ENCODE measurements at places on chromosomes 13 and 19.

DNA sequence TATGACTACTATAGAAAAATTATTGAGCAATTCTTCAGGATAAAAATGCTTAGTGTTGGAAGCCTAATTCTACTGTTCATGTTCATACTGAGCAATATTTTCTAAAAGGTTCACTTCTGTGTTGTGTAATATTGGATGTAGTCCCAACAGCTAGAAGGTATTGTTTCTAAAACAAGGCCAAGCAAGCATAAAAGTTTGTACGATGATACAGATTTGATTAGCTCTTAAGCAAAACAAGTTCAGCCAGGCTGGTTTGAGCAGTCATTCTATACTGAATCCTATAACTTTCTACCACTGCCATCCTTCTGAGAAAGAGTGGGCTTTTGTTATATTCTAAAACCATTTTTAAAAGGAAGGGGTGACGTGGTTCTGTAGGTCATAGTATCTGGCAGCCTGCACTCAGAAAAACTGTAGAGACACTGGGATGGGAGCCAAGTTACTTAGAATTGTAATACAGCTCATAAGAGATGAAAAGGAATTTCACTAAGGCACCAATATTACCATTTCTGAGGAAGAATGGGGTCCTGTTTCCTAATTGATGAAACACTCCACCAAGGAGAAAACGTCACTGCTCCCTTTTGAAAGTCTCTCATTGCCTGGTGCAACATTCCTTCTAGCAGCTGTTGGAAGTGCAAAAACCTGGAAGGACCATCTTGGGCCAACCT, 275.0 kb upstream of the DACH1 start:
- no peak for DNase-seq

GRCh38 chr13:99218969-99219368, 18.3 kb downstream of the UBAC2 start:
- peak; percentile 81 for DNase-seq

- no peak for DNase-seq
Measured at GRCh38 chr19:47446534-47447469, 24.9 kb downstream of the SLC8A2 start.

DNA sequence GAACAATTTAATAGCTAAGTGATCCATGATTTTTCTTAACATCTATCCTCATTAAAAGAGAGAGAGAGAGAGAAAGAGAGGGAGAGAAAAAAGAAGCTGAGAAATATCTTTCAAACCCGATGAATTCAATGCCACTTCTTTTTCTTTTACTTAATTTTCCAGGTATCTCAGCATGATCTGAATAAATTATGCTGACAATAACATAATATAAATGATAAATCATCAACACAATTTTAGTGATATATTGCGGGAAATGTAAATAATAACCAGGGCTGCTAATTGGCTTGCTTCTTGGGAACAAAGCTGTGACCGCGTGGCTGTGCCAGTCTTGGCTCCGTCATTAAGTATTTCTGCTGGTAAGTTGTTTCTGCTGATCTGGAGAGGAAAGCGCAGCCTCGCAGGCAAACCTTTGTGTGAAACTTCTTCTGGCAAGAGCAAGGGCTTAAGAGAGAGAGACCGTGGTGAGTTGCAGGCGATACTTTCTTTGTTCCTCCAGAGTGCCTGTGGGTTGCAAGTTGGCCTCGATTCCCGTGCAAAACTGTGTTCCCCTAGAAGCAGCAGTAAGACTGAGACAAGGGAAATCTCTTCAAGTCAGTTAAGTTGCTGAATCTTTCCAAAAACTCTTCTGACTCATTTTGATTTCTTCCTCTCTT, 489.1 kb upstream of the TSHZ3 start:
- no peak for DNase-seq

- DNase-seq: no peak
Measured at GRCh38 chr13:113166681-113167080, 8.2 kb downstream of the PROZ start.

- peak; percentile 67 for DNase-seq
Measured at GRCh38 chr19:49327878-49328544, 3.0 kb upstream of the SLC6A16 start.

- no peak for DNase-seq
Measured at GRCh38 chr13:106156468-106156867, 379.0 kb downstream of the EFNB2 start.

DNA sequence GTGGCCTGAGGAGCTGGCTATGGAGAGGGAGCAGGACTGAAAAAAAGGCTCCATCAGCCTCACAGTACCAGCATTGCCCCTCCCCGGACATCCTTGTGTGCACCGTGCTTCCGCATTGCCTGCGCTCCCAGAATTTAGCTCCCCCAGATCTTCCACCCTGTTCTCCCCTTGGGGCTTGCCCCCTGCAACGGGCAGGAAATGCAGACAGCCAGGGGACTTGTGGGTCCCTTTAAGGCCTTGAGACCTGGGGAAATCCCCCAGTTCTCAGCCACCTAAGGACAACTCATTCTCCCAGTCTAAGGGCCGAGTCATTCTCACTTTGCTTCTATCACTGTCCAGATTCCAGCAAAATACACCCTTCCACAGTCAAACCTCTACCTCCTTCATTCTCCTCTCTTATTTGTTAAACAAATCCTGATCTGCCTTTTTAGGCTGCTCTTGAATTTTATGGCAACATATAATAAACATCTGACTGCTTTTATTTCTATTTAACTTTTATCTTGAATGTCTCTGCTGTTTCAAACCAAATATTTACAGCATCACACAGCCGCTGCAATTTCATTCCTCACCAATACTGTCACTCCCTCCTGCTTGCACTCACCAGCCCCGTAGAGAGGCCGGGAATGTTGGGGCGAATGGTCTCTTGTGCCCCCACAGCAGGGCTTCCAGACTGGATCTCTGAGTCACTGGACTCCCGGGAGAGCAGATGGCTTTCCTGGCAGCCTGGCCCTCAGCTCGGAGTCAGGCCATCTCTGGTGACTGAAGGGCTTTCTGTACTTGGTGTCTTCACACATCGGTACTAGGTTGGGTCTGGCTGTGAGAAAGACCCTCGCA, 221.9 kb downstream of the TSHZ3 start:
- DNase-seq: no peak

DNA sequence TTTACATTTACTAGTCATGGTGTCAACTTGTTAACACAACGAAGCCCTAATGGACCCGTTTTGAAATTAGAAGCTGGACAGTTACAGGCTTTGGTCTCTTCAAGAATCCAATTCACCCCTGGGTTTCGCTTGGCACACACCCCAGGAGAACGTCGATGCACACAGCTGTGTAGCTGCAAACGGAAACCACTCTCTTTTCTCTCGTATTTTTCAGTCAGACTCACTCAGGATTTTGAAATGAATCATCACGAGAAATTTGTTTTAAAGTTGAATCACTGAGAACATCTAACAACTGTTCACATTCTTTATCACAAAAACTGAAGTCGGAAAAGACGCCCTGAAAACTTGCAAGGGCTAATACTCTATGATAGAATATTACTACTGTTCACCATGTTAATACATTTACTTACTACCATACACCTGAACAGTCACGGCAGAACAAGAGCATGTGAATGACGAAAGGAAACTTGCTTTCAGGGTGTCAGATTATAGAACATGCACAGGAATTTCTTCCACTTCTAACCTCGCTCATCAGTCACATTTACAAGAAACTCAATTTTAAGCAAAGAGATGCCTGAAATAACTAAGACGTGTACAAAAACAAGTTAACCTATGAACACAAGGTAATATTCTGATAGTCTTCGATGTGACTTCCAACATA, 4.7 kb downstream of the PNMA8A start:
- no peak for DNase-seq

DNA sequence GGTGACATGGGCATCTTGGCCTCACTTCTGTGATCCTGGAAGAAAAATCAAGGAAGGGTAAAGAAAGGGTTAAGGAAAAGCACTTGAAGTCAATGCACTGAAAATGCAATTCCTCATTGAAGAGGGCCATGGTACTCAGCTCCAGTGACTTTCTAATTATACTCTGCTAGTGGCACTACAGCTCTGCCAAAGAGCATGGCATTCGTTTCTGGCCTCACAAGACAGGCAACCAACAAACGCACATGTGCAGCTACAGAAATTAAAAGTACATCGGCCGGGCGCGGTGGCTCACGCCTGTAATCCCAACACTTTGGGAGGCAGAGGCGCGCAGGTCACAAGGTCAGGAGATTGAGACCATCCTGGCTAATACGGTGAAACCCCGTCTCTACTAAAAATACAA, 21.8 kb downstream of the SACS start:
- DNase-seq: no peak

DNA sequence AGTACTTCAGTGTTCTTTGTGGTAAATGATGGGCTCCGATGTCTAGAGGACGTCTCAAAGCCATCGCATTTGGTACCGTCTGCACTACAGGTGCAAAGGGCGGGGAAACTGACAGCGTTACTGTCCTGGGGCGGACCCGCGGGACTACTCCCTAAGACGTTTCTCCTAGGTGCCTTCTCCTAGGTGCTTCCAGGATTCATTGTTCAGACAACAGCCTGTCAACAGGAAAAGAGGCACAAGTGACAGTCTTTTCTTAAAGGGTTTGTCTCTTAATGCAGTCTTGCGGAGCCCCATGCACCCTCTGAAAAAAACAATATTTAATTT, 1.4 kb downstream of the SERTM1 start:
- DNase-seq: no peak

- DNase-seq: no peak
Measured at GRCh38 chr13:61795580-61795979, 379.9 kb upstream of the PCDH20 start.

DNA sequence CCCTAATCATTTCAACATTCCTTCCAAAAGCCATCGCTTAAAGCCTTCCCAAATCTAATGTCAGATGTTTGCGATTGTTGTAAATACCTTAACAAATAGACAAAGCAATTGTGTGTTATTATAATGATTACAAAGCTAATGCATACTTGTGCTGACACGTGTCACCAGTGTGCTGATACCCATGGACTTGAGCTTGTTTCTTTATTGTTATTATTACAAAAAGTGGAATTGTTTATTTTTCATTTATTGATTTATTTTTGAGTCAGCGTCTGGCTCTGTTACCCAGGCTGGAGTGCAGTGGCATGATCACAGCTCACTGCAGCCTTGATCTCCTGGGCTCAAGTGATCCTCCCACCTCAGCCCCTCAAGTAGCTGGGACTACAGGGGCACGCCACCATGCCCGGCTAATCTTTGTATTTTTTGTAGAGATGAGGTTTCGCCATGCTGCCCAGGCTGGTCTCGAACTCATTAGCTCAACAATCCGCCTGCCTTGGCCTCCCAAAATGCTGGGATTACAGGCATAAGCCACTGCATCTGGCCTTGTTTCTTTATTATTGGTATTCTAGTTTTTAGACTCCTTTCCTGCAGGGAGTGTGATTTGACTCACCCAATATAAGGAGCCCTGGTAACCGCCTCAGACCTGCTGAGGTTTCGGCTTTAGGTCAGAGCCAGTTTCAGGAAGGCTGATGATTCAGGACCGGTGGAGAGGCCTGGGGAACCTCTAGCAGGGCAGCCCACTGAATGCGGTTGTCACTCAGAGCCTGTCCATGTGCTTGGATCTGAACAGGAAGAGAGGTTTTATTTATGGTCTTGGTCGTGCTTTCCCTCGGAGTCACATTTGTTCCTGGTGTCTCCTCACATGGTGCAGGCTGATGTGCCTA, 2.1 kb upstream of the FBXO17 start:
- DNase-seq: no peak

- no peak for DNase-seq
Measured at GRCh38 chr19:28685802-28686201, 527.1 kb downstream of the UQCRFS1 start.

GRCh38 chr13:99256709-99257108, 1.5 kb downstream of the GPR18 start:
- no peak for DNase-seq

GRCh38 chr19:1863328-1863637, at the start of gene KLF16:
KLF16 (minus strand) TSS chr19:1863579; CDS start chr19:1863497, 82 bp downstream.
- DNase-seq: no peak

GRCh38 chr13:38941353-38941945, 49.2 kb downstream of the STOML3 start:
- no peak for DNase-seq

DNA sequence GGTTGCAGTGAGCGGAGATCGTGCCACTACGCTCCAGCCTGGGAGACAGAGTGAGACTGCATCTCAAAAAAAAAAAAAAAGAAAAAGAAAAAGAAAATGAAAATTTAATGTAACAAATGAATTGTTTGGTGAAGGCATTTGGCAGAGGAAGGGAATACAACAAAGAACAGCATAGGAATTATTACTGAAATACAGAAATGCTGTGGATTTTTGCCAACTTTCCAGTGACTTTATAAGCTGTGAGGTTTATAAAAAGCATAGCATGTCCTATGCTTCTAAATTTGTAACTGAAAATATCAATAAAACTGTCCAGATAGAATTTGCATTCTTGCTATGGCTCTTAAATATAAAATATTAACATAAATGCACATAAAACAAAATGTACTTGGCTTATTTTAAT, 112.9 kb upstream of the IRS2 start:
- no peak for DNase-seq

DNA sequence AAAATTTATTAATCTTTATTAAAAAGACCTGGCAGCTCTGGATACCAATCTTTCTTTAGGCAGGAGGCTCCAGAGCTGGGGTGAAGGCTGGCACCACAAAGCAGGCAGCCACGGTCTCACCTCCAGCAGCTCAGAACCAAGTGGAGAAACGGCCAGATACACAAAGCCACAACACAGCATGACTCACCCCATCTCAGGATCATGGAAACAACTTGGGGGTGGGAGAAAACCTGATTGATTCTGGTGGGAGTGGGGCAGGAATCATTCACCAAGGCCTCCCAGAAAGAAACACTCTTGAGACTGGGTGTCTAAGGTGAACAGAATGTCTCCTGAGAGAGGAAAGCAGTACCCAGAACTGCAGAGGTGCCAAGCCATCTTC, 64.2 kb downstream of the CRYL1 start:
- no peak for DNase-seq

DNA sequence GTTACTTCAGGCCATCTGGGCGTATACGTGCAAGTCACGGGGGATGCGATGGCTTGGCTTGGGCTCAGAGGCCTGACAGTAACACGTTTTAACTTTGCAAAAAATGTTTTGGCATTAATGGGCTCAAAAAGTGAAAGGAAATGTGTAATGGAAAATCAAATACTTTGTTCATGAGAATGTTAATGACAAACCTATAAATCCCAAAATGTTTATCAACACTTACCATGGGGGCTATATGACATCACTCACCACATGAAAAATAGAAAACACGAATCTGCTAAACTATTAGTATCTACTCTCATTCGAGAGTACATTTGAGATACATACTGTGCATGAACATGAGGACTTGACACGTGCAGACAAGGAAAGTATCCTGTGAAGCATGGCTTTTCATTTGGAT, 91.7 kb downstream of the FAM216B start:
- DNase-seq: no peak
